D721Med (cell line): ENCODE measurements at places on chromosomes 16 and 17.

- DNase-seq: no peak
Measured at GRCh38 chr17:32266389-32267301, 1.0 kb downstream of the RHBDL3 start.

DNA sequence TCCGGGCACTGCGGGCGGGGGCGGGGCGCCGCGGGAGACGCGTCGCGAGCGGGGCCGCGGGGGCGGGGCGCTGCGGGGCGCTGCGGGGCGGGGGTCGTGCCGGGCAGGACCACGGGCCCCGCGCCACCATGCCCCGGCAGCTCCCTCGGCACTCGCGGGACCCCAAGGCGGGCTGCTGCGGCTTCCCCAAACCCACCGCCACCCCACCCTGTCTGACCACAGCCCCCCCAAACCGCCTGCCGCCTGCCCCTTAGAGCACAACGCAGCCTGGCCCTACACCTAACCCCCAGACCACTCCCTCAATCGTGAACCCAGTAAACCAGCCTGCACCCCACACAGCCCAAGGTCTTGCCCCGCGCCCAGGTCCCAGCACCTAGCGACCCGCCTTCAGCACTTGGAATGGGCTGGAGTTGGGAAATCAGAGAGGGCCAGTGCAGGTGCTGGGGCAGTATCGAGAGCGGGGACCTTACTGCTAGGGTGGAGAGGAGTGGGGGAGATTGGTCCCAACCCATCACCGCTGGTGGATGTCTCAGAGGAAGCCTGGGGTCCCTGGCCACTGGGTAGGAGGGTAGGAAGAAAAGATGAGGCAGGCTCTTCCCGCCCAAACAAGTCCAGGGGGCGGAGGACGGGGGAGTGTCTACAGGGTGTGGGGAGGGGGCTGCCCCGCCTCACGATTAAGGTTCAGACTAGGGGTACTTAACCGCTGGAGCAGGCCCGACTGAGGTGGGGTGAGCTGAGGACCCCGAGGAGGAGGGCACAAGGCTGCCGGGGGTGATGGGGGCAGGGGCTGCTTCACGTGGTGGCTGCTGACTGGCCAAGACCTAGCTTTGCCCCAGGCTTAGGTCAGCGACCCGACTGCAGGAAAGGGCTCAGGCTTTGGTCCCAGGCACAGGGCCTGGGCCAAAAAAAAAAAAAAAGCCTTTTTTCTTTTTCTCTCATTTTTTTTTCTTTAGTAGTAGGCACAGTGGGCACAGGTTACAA is 539 bp upstream of the VAMP2 start:
- DNase-seq: no peak

GRCh38 chr16:10889855-10890254 is 12.9 kb downstream of the CIITA start:
- DNase-seq: no peak

- DNase-seq: no peak
Measured at GRCh38 chr17:60333628-60334031, 58.3 kb downstream of the USP32 start.

GRCh38 chr17:9456330-9456729 is 119.3 kb downstream of the STX8 start:
- no peak for DNase-seq

DNA sequence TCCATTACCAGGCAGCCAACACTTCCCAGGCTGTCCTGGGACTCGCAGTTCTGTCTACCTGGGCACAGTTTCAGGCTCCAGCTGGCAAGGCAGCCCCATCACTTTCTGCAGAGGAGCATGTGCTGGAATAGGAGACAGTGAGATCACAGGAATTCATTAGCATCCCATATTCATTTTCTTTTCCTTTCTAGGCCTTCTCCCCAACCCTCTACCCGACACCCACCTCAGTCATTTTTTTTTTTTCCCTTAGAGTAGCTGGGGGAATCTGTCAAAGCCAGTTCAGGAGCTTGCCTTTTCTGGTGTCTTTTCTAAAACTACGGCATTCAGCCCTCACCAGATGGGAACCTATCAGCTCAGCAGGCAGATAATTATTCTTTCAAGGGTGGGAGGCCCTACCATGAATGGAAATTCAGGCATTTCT is 42.4 kb upstream of the FBXO47 start:
- DNase-seq: no peak

- DNase-seq: no peak
Measured at GRCh38 chr17:68568581-68568980, 32.6 kb downstream of the FAM20A start.

DNA sequence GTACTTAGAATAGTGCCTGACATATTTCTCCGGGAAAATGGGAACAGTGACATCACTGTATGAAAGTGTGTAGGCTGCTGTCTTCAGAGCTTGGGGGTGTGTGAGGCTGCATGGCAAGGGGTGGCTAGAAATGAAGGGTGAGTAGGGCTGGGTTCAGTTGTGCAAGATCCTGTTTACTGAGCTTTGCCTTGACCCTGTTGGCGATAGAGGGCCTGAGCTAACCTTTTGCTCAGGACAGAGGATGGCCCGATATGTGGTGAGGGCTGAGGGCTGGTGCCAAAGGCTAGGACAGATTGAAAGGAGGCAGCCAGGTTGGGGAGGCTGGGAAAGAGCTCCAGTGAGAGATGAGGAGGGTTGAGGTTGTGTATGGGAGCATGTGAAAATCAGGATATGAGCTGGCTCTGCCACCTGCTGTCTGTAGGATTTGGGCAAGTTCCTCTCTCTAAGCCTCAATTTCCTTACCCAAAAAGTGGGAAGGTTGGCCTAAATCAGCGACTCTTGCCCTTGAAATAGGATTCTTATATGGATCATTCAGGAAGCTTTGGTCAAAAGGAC is 6.0 kb upstream of the CCL1 start:
- DNase-seq: no peak

- DNase-seq: no peak
Measured at GRCh38 chr16:56289416-56289815, 98.1 kb downstream of the GNAO1 start.

DNA sequence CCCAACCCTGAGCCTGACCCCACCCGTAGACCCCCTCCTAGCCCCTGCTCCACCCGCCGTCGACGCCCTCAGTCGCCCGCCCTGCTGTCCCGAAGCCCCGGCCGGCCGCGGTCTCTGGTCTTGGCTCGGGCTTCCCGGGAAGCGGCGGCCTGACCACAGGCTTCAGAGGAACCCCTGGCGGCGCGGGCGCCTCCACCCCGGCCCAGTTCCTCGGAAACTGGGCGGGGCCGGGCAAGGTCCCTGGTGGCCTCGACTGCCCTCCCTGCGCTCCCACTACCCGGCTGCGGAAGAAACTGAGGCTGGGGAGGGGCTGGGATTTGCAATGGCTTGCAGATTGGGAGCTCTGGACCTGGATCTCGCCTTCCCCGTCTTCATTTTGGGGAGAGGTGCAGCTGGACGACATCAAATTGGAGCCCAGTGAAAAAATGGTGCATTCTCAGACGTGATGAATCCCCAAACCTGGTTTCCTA is 692 bp upstream of the SOCS1 start:
- DNase-seq: no peak

- no peak for DNase-seq
Measured at GRCh38 chr16:86984991-86985647, 332.1 kb downstream of the C16orf95 start.
